Fibroblast of villous mesenchyme (primary cell): ENCODE measurements at places on chromosomes 6 and 20.

DNA sequence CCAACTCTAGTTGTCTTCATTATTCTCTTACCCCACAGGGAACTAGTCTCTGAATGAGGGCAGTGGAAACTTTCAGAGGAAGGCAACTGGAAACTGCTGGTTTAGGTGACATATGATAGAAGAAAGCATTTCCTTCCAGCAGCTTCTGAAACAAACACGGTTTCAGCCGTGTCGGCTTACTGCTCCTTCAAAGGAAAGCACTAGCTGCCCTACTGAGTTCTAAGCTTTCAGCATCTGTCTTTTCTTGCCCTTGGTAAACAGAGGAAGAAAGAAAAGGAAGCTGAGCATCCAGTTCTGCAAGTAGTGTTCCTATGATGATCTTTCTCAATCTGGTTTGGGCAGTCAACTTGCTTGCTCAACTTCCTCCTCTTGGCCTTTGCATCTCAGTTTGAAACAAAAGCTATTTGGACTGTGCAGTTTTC is 117.5 kb upstream of the CEP85L start:
- no peak for DNase-seq

DNA sequence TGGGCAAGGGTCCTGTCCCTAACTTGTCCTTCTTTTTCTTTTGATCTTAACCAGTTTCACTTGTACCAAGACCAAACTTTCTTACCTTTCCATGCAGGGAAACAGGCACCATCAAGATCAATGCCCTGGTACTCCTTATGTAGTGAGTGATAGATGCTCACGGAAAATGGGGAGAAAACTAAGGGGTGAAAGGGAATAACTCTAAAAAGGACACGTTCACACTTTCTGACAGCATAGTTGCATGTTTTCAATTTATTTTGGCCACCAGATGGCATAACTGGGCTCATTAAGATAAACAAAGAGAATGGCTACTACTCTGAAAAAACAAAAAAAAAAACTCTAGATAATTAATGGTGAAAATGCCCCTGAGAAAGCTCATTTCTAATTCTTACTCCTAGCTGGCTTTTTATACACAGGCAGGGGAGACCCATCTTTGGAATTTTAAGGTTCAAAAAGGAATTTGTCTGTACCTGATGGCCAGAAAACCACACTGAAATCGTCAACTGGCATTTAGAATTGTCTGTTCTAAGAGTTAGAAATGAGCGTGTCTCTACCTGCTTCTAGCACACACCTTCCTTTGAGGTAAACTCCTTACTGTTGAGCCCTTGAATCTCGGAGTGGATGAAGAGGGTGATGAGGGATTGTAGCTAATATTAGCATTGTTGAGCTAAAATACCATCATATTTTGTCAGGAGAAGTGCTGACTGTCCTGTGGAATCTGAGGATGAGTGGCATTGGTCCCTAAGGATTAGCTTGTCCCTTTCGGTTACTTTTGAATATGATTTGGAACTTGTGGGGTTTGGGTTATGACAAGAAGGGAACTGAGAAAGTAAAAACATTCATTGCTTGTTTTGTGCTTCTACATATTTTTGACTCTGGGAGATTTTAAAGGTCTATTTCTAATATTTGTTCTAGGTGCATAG is 62.2 kb upstream of the DDR1 start:
- peak; percentile 59 for DNase-seq

GRCh38 chr6:3398755-3399696 is 57.8 kb downstream of the SLC22A23 start:
- DNase-seq, result no peak

DNA sequence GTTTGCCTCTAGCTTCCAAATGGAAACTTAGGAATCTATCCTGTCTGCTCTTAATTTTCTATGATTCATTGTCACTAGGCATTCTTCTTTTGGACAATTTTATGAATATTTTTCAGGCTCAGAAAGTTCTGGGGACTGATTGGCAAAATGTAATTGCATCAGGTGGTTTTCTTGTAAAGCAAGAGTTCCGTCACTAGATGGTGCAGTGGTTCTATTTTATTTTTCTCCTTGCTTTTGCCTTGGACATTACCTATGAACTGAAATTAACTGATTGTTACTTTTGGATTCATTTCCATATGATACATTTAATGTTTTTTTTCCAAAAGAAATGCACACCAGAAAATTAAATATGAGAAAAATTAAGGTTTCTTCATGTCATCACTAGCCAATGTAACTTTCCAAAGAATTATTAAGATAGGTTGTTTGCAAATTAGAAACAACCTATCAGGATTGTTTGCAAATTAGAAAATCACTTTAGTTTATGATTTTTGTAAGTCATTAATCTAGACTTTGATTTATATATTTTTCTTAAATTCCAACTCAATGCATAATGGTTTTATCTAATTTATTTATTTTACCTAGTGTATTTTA is 48.0 kb downstream of the TMEM170B start:
- DNase-seq, result peak; percentile 75

- DNase-seq, result no peak
Measured at GRCh38 chr6:47260021-47260420, 49.7 kb downstream of the TNFRSF21 start.

- DNase-seq, result no peak
Measured at GRCh38 chr6:8589941-8590729, 154.8 kb upstream of the SLC35B3 start.

- DNase-seq, result no peak
Measured at GRCh38 chr20:58707770-58708169, 15.2 kb downstream of the NPEPL1 start.

GRCh38 chr6:142696123-142697000 is 248.6 kb downstream of the HIVEP2 start:
- DNase-seq, result peak; percentile 32

DNA sequence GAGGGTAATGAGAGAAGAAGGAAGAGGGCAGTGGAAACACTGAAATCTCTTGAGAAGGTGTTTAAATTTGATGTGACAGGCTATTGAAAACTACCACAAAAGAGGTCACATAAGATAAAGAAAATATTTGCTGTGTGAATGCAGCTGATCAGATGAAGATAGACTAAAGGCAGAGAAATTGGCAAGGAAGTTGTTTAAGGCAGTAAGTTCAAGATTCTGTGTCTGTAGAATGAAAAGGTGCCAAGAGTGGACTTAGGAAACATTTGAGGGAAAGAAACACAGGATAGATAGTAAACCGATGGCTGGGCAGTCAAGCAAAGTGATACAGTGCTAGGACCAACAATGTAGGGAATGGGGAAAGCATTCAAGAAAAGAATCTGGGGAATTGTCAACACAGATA is 332.3 kb upstream of the MARCKS start:
- peak; percentile 37 for DNase-seq

GRCh38 chr20:34586488-34587163 is 28.1 kb downstream of the MAP1LC3A start:
- DNase-seq, result no peak

- DNase-seq, result peak; percentile 39
Measured at GRCh38 chr6:3324262-3324942, 65.7 kb downstream of the PSMG4 start.

DNA sequence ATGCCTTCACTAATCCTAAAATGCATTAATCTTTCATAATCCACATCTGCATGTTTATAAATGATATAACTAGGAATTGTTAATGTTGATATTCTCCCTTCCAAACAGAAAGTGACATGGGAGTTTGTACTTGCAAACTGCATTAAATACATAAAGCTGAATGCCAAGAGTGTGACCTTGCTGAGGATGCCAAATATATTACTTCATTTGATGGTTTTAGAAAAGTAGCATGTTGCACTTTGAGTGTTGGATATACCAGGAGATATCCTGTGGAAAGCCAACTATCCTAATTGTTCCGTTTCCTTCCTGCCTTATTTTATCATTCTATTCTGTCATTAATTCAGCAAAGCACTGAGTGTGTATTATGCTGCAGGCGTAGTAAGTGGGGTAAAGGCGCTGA is 229.8 kb downstream of the TMEM242 start:
- no peak for DNase-seq

- peak; percentile 84 for DNase-seq
Measured at GRCh38 chr20:10547276-10548114, 112.4 kb downstream of the SLX4IP start.

DNA sequence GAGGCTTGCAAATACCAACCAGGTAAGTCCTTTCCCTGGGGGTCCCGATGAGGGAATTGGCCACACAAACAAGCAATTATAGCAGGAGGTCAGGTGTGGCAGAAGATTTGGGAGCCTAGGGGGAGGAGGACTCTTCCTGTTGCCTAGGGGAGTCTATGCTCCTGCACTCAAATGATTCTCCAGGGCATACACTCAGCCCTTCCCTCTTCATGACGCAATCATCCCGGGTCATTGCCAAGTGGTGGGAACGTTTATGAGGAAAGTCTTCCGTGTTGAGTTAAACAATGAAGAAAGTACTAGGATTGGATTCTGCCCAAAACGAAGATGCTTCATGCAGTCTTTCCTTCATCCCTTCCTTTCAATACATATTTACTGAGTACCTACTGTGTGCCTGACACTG is 186.5 kb upstream of the TSHZ2 start:
- no peak for DNase-seq

GRCh38 chr6:4788953-4789584 is 12.9 kb downstream of the CDYL start:
- DNase-seq, result no peak

DNA sequence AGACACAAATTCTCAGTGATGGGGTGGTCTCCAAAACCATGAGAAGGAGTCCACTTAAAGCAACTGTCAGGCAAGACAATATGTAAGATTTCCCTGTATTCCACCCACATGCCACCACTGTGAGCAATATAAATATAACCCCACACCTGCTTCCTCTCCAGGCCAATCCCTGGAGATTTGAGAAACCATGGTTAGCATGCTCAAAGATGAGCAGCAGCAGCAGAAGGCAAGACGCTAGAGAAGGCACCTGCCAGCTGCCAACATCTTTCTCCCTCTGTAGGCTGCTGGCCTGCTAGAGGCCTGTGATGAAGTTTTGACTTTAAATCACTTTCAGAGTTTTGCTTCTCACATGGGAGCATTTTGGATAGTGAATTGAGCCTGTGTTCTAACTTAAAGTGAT is 7.9 kb upstream of the SOD2 start:
- no peak for DNase-seq

GRCh38 chr20:1150218-1150617 is 31.8 kb downstream of the PSMF1 start:
- peak; percentile 24 for DNase-seq

DNA sequence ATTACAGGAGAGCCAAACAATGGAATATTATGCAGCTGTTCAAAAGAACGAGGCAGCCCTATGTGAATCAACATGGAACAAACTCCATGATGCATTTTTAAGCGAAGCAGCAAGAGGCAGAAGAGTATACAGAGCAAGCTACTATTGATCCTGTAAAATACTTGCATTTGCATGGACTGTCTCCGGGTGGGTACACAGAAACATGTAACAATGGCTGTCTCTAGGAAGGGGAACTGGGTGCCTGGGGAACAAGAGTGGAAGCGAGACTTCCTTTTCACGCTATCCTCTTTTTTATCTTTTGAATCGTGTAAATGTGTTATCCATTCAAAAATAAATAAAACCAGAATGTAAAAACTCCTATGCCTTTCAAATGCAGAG is 93.3 kb upstream of the SIRPA start:
- no peak for DNase-seq

DNA sequence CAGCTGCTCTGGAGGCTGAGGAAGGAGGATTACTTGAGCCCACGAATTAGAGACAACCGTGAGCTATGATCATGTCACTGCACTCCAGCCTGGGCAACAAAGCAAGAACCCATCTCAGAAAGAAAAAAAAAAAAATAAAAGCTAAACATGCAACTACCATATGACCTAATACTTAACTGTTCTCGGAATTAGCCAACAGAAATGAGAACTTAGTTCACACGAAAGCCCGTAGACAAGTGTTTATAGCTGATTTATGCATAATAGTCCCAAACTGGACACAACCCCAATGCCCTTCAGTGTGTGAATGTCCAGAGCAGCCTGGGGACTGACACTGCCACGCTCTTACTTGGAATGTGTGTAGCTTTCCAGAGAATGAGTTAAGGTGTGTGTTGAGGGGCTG is 211.5 kb upstream of the PROKR2 start:
- DNase-seq, result no peak

GRCh38 chr20:5491455-5491854 is 174.7 kb upstream of the PROKR2 start:
- DNase-seq, result no peak

- no peak for DNase-seq
Measured at GRCh38 chr20:9837634-9838033, 1.2 kb downstream of the PAK5 start.

- DNase-seq, result no peak
Measured at GRCh38 chr20:57386762-57387161, 4.4 kb upstream of the RBM38 start.

DNA sequence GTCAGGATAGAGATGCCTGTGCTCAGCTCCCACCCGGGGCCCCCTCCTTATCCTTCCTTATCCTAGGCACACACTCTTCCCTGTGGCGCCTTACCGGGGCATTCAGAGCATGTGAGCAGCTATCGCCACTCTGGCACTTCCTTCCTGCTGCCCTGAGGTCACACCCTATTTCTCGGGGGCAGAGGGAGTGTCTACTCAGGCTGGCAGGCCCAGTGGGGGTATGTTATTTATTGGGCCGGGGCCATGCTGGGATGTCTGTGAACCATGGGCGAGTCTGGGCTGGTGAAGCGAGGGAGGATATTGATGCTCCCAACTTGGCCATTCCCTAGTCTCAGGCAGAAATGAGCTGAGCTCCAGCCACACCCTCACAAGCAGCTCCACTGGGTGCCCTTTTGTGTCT is 3.9 kb upstream of the LY6G6D start:
- DNase-seq, result no peak

GRCh38 chr20:33909331-33909921 is 84.3 kb upstream of the RALY start:
- DNase-seq, result peak; percentile 72

GRCh38 chr6:159616456-159616855 is 76.6 kb downstream of the SOD2 start:
- DNase-seq, result no peak

DNA sequence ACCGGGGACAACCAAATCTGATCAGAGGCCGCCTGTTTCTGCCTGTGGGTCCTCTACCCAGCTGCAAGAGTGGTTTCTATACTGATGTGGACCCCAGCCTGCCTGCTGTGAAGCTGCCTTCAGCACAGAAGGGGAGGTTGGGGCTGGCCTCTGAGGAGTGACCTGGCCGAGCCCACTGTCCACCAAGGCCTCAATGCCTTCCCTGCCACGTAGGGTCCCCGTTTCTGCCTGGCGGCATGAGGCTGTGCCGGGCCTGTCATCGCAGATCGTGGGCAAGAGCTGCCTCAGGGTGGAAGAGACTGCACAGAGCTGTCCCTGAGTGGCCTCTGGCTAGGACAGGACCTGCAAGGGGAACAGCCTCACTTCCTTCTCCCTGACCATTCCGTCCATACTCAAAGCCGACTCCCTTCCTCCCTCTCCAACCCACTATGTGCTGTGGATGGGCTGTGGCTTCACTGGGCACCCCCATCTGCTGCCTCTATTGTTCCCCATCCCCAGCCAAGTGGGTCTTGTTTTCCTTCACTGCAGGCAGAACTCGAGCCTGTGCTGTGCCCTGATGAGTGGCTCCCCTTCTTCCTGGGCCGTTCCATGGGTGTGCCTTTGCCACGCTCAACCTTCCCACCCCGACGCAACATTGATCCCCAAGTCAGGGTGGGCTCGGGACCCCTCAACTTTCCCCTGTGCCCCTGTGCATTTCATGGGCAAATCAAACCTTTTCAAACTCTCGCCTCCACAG is 60.3 kb downstream of the ERMARD start:
- DNase-seq, result no peak

GRCh38 chr6:129748901-129749748 is 39.1 kb upstream of the ARHGAP18 start:
- DNase-seq, result peak; percentile 65

GRCh38 chr6:87588756-87589407 is 905 bp downstream of the RARS2 start:
- DNase-seq, result no peak

GRCh38 chr6:593907-594212 is 63.0 kb downstream of the HUS1B start:
- no peak for DNase-seq
